GM23248 (cell line): ENCODE measurements at places on chromosomes 4 and X.

- no peak for DNase-seq
Observed at GRCh38 chr4:139828966-139829664, 163.5 kb downstream of the MGST2 start.

GRCh38 chr4:89301902-89302301 lies 5.7 kb downstream of the GPRIN3 start:
- DNase-seq = no peak

DNA sequence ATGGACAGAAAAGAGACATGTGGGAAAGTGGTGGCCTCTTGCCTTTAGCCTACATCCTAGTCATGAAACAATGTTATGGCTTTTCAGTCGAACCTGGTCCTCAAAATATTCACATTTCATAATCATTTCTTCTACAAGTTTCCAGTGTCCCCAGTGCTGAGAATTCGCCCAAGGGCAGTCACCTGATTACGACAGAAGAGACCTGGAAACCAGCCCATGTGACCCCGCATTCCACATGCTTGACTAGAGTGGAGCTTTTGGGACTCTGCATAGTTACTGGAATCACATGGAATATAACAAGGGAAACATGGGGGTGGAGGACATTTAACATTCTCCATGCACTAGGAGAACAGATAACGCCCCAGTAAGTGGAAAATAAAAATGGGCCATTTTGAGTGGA lies 100.1 kb downstream of the PPARGC1A start:
- peak; percentile 56 for DNase-seq

GRCh38 chr4:1171311-1172227 lies 814 bp downstream of the SPON2 start:
- peak; percentile 43 for DNase-seq

GRCh38 chr4:8365951-8366350 lies 74.6 kb downstream of the ACOX3 start:
- DNase-seq = no peak

GRCh38 chr4:150209140-150209829 lies 131.0 kb downstream of the DCLK2 start:
- DNase-seq = peak; percentile 68

DNA sequence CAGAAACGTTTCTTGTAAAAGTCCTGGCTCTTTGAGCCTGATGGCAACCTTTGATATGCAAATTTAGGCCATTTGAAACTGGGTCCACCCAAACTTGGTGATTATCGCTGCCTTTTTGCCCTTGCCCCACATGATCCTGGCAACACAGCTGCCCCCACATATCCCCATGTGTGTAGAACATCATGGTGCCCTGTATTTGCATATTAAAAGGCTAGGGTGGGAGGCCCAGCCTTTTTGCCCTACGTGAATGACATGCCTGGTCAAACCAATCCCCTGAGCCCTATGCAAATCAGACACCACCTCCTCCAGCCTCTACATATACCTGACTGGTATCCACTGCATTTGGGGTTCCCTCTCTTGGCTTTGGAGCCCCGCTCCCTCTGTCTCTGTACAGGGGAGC lies 202.4 kb downstream of the MAB21L2 start:
- no peak for DNase-seq

DNA sequence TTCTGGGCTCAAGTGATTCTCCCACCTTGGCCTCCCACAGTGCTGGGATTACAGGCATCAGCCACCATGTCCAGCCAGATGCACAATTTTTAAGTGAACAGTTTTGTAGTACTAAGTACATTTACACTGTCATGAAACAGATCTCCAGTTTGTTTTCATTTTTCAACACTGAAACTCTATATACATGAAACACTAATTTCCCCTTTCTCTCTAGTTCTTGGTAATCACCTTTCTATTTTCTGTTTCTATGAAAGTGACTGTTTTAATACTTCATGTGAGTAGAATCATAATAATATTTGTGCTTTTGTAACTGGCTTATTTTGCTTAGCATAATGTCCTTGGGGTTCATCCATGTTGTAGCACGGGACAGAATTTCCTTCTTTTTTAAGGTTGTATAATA lies 237.4 kb downstream of the CAMK2D start:
- no peak for DNase-seq

DNA sequence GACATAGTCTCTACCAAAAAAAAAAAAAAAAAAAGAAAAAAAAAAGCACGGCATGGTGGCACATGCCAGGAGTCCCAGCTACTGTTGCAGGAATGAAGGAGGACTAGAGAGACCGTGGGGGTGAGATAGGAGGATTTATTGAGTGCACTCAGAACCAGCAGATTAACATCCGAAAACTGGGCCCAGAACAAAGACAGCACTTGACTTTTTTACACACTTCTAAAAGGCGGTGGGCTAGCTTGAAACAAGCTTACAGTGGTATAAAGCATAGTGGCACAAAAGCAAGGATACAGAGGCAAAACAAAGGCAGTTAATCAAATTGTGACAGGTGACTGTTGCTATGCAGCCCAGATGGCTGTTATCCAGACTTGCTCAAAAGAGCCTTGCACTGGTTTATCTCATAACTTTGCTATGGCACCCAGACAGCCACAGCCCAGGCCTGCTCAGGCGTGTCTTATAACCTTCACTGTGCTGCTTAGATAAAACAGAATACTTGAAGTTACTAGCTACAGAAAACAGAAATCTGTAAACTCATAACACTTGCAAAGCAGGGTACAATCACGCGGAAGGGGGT lies 9.9 kb upstream of the PI4K2B start:
- peak; percentile 8 for DNase-seq

GRCh38 chrX:10981506-10981905 lies 129.6 kb upstream of the HCCS start:
- no peak for DNase-seq

GRCh38 chrX:54301516-54301915 lies 56.3 kb downstream of the WNK3 start:
- no peak for DNase-seq

- peak; percentile 73 for DNase-seq
Observed at GRCh38 chr4:101191302-101192098, 155.8 kb downstream of the PPP3CA start.

- DNase-seq = no peak
Observed at GRCh38 chr4:2069986-2070385, 10.9 kb downstream of the NAT8L start.

GRCh38 chrX:373641-374471 lies 12.9 kb downstream of the PPP2R3B start:
- DNase-seq = peak; percentile 55

DNA sequence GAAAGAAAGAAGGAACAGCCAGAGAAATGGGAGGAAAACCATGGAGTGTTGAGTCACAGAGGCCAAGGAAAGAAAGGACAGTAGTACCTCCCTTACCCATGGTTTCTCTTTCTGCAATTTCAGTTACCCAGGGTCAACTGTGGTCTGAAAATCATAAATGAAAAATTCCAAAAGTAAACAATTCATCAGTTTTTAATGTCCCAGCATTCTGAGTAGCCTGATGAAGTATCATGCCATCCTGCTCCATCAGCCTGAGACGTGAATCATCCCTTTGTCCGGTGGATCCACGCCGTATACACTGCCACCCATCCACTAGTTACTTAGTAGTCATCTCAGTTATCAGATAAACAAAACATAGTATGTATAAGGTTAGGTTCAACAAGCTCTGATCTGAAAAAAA lies 114.2 kb downstream of the COMMD8 start:
- peak; percentile 6 for DNase-seq

DNA sequence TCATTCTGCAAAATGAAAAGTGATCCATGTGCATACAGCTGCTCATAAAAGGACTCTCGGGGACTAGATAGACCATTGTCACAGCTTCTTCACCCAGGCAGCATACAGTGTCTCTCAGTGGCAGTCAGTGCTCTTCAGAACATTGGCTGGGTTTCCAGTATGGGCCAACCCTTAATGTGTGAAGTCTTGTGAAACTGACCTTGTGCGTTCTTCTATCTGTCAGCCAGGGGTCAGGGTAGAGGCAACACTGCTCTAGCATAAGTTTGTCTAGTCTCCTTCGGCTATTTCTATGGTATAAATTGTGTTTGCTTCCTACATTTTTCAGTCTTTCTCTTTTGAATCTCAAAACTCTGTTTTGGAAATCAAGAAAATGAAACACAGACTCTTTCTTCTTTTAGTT lies 37.0 kb upstream of the SMIM31 start:
- DNase-seq = peak; percentile 21

DNA sequence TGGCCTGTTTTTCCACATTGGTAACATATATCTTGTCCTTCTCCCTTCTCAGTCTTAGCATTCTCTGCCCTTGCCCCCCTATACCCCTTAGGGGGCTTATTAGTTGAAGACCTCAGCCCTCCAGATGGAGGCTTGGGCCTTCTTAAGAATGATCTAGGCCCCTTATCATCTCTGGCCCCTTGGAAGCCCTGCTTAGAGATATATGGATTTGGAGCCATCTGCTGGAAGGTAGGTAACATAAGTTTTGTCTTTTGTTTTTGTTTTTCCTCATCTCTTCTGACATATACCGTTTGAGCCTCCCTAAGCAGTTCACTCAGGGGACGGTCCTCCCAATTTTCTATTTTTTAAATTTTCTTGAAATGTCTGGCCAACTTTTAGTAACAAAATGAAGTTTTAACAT lies 48.3 kb upstream of the NAP1L2 start:
- DNase-seq = peak; percentile 20

DNA sequence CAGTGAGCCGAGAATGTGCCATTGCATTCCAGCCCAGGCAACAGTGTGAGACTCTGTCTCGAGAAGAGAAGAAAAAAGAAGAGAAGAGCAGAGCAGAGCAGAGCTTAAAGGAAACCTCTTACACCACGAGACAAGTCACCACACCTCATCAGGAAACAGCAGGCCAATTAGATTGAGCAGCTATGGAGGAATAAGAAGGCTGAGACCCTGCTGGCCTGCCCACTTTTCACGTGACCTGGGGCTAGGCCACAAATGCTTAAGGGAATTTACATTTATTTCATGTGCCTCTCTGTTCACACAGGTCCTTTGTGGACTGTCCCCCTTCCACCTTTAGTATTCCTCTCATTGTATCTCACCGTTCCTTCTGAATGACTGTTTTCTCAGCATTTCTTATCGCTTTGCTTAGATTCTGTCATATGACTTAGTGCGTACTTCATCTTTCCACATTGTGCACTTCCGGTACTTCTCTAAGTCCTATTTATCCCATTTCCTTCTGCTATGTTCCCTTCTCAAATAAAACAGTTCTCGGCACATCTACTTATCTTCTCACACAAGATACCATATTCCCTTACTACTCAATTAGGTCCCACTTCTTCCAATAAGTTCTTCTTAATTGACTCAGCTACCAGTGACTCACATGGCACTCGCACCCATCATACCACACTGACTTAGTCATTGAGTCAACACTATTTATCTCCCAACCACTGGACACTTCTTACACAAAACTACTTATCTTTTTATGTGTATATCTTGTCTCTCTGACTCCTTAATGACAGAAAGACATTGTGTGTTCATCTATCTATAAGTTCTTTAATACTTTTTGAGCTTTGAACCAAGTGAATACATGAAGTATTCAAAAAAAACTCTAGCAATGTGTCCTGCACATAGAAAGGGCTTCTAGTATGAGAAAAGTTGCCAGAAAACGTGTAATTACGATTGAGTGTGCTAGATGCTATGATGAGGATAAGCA lies 11.0 kb downstream of the CUL4B start:
- peak; percentile 85 for DNase-seq

DNA sequence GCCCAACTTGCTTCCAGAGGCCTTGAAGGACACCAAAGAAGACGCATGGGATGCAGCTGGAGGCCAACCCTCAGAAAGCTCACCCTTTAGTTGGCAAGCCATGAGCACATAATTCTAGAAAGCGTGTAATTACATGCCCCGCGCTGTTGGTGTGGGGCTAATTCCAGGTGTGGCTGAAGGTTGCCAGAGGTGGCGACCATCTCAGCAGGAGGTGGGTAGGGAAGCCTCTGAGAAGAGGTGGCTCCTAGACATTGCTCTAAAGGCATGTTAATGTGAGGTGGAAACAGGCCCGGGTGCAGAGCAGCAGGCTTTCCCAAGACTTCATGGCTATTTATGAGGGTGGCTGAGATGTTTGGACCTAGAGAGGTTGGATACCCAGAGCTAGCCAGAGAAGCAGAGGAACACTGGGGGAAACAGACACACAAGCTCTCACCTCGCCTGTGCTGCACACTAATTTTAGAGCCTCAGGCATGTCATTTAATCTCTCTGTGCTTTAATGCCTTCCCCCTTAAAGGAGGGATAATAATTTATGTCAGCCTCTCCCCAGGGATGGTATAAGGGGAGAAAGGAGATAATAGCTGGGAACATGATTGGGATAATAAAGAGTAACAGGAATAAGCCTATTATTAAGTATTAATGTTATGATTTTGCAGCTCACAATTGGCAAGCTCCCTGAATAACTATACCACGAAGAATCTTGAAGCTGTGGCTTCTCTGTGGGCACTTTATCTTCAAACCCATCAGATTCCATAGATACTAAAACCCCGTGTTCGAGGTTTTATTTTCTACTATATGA lies 60.0 kb upstream of the HELT start:
- no peak for DNase-seq

- no peak for DNase-seq
Observed at GRCh38 chr4:69104719-69105275, 8.5 kb downstream of the UGT2B7 start.

GRCh38 chr4:123930996-123931395 lies 534.4 kb downstream of the SPRY1 start:
- DNase-seq = peak; percentile 15

- DNase-seq = peak; percentile 83
Observed at GRCh38 chrX:119041175-119041574, 31.6 kb upstream of the CT47C1 start.

GRCh38 chr4:5750052-5750945 lies 39.3 kb downstream of the EVC start:
- peak; percentile 81 for DNase-seq

DNA sequence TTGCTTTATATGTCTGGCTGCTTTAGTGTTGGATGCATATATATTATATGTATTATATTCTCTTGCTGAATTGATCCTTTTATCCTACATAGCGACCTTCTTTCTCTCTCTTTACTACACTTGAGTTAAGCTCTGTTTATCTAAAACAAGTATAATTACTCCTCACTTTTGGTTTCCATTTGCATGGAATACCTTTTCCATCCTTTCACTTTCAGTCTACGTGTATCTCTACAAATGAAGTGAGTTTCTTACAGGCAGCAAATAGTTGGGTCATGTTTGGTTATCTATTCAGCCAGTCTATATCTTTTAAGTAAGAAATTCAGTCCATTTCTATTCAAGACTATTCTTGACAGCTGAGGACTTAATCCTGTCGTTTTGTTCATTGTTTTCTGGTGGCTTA lies 167.5 kb upstream of the USP38 start:
- no peak for DNase-seq

- DNase-seq = no peak
Observed at GRCh38 chr4:67125636-67126514, 419.4 kb downstream of the CENPC start.

- DNase-seq = no peak
Observed at GRCh38 chr4:1557221-1557597, 126.9 kb downstream of the FAM53A start.

- DNase-seq = no peak
Observed at GRCh38 chr4:177951026-177951425, 508.8 kb upstream of the AGA start.
